Cardiac muscle cell (in vitro differentiated cells and primary cell): ENCODE measurements at places on chromosomes 5 and 9.

DNA sequence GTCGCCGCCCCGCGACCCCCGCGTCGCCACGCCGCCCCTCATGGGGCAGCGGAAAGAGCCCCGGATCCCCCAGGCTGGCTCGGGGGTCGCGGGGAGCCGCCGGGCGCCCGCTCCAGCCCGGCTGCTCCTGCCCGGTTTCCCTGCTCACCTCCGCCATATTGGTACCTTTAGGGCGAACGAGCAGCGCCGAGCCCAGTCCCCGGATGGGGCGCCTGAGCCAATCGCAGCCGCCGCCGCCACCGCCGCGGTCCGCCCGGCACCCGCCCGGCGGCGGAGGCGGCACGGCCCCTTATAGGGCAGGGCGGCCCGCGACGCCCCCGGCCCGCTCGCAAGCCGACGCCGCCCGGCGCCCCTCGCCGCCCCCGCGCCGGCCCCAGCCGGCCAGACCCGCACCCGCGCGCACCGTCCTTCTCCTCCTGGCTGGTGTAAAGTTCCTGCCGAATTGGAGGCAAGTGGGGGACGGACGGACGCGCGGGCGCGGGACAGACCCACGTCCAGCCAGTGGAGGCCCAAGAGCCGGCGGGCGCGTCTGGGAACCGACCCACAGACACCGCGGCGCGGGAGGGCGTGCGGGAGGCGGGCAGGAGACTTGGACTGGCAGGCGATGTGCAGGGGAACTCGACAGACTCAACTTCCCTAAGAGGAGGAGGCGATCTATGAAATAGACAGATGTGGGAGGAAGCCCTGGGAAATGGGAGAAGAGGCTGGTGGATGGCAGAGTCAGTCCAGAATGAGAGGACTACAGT, at the start of gene MIER3:
MIER3 (minus strand) TSS at position 178 of the 746 bp plus-strand sequence; CDS start at position 157, 21 bp downstream.
- peak; percentile 81 for DNase-seq

DNA sequence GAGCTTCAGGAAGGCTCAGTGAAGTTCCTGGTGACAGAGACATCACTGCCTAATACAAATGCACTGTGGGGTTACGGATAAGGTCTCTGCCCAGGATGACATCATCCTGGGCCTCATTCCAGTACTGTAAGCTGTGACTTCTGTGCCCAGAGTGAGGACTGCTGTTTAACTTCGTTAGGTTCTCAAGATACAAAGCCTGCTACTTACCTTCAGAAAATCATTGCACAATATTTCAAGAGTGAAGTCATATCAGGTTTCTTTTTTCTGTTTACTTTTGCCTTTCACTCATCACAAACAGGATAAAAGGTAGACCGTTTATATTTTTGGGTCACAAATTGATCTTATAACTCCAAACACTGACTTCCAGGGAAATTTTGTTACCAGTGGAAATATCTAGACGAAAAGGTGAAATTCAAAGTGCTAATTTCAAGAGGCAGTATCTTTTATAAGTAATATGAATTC, 241.2 kb downstream of the PIK3R1 start:
- DNase-seq: peak; percentile 60

GRCh38 chr9:18756712-18757125, 276.3 kb downstream of the SAXO1 start:
- peak; percentile 6 for DNase-seq

DNA sequence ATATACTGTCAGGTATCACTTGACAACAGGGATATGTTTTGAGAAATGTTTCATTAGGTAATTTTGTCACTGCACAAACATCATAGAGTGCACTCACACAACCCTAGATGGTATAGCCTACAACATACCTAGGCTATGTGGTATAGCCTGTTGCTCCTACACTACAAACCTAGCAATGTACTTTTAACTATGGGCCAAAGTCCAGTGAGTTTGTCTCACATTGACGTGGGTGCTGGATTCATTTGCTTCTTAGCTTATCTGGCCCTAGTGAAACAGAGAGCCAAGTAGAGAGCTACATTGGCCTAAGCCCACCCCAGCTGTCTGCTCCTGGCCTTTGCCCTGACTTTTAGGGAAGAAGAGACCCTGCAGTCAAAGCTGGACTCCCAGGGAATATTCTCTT, 180.7 kb upstream of the EGFLAM start:
- DNase-seq: no peak

GRCh38 chr5:172160506-172160905, 27.5 kb downstream of the STK10 start:
- no peak for DNase-seq

GRCh38 chr5:90287036-90287435, 122.5 kb downstream of the CETN3 start:
- DNase-seq: no peak

GRCh38 chr5:124880903-124881697, 134.7 kb upstream of the ZNF608 start:
- no peak for DNase-seq

DNA sequence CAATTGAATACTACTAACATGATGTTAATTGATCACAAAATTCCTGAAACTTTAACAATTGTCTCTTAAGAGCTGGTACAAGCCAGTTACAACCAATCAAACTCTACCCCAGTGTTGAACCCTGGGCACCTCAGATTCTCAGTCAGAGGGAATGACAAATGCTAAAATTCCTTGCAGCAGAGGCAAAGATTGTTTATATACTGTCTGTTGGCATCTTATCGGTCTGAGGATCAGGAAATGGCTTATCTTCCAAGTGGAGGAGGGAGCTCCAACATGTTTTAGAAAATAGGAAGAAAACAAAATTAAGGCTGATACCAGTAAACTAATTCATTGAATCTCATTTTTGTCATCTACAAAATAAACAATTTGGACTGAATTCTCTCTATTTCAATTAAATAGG, 527.8 kb upstream of the ZNF608 start:
- no peak for DNase-seq

DNA sequence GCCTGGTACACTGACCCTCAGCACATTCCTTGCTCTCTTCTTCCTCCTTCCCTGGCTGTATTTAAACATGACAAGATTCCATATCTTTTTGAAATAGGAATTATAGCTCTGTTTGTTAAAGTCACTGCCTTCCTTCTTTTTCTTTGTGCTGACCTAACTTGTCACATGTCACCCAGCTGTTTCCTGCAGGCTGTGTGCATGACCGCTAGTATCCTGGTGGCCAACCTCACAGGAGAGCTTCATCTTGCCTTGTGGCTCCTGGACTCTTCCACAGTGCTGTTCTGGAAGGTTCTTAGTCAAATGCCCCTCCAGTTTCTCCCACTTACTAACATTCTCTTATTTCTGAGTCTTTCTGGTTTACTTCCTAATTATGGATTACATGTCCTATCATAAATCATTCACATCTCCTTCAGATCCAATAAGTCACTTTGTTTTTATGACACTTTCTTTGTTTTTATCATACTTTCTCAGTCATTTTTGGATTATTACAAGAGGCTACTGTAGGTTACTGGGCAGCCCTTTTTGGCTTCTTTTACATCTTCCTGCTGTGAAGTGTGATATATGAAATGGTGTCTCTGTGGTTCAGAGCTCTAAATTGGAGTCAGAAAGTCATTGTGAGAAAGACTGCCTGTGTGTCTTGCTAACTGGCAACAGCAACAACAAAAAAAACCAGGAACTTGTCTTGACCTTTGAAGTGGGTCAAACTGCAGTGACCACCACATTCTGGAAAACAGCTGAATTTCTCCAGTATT, 463.6 kb upstream of the DAP start:
- DNase-seq: no peak

GRCh38 chr9:32551276-32552051, 663 bp upstream of the SMIM27 start:
- DNase-seq: peak; percentile 61

DNA sequence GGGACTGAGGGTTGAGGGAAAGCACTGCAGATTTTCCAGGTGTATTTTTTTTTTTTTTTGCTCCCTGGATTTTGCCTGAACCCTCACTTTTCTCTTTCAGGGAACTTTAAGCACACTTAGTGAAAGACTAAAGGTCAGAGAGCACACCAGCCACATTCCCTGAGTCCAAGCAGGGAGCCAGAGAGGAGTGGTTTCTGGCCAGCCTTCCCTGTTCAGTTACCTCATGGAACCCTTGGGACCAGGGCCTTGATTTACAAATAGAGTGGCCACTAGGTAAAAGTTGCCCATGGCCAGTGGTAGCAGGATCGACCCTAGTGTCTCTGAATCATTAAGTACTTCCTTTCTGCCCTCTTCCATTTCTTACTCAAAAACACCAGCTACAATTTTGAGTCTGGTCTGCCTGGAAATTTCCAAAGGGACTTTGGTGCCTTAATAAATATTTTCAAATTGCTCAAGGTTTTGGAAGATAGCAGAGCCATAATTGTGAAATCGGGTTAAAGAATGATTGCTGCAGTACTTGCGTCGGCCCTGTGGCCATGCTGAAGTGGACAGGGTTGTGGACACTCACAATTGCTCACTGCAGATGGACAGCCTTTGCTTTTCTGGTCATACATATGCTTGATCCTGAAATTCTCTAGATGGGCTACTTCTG, 14.5 kb downstream of the PALM2AKAP2 start:
- DNase-seq: no peak

DNA sequence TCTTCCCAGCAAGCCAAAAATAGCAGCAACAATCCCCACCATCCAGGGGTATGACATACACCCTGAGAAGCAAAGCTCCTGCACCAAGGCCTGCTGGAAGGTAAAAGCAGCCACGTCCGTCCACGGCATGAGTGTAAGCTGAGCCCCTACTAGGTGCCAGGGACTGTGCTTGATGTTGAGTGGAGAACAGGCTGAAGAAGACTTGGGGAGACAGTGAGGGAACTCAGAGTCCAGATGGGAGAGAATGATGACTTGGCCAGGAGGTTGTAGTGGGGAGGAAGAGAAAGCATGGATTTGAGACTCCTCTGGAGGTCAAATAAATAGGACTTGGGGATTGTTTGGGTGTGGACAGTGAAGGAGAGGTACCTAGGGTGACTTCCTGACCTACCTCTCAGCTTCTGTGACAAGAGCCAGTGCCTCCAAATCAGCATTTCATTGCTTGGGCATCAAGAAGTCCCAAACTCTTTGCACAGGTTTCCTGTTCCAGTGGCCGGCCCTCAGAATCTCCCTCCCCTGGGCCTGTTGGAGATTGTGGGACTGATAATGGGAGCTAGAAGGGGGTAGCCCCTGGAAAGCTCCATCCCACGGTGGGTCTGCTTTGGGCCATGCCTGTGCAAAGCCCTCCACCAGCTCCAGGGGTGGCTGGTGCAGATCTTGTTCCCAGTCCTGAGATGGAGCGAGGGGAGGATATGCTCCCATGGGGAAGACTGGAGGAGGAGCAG, 58.3 kb upstream of the ADAMTS2 start:
- DNase-seq: no peak

DNA sequence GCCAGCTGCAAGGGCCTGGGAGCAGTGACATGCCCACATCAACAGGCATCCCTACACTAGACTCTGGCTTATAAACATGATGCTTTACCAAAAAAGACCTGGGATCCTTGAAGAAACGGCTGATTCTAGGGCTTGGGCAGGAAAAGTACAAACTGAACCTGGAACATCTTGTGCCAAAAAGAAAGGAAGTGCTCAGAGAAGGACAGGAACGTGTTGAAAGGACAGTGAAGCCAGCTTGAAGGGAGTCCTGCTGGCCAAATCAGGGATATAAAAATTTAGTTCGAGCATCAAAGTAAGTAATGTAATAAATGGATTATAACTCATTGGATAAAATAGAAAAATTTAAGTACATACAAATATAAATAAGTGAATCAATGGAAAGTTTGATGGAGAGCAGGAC, 58.1 kb downstream of the ALDH7A1 start:
- no peak for DNase-seq

DNA sequence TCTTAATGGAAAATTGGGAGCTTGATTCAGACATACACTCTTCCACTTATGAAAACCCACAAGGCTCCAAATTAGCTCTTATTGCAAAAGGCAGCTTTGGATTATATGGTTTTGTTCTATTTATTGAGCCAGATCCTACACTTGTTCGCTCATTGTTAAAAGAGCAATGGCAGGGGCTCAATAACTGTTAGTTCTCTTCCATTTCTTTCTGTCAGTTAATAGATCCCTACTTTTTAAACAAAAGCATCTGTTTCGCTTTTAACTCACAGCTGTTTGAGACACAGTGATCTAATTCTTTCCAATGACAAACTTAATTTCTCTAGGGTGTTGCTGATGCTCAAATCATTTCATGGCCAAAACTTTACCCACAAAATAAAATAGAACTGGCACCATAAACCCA, 11.7 kb downstream of the C5 start:
- DNase-seq: no peak

DNA sequence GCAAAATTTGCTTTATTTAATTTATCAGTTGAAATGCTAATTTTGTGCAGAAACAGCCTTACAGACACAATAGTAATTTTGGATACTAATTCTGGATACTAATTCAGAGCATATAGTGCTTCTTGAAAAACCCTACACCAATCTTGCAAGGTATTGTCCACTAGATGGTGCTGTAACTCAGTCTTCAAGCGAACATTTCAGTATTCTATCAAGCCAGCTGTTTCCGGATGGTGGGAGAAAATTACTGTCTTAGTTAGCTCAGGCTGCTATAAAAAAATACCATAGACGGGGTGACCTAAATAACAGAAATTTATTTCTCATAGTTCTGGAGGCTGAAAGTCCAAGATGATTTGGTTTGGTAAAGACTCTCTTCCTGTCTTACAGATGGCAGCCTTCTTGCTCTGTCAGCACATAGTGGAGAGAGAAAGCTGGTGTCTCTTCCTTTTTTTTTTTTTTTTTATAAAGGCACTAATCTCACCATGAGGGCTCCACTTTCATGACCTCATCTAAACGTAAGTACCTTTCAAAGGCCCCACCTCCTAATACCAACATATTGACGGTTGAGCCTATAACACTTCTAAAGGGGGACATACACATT, 1306.5 kb upstream of the CDH9 start:
- peak; percentile 78 for DNase-seq

- no peak for DNase-seq
These were observed 188.4 kb downstream of the C9orf50 start for GRCh38 chr9:129432297-129433154.

- DNase-seq: no peak
These were observed 20.5 kb upstream of the FGFR4 start for GRCh38 chr5:177066224-177066623.
